Cortex of kidney (tissue), 1 donor: ENCODE measurements at places on chromosomes 1 and 21.

DNA sequence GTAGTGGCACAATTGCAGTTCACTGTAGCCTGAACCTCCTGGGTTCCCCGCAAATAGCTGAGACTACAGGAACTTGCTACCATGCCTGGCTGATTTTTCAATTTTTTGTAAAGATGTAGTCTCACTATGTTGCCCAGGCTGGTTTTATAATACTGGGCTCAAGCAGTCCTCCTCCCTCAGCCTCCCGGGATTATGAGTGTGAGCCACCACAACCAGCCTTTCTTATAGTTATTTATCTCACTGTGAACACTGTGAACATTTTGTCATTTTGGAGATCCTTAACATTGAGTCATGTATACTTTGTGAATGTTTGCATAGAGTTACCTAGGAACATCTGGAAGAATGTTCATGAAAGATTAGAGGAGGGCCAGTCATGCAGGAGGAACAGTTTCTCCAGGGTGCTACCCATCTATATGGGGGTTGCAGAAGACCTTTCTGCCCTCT lies 127.1 kb upstream of the CACYBP start:
- DNase-seq: no peak

- DNase-seq: no peak
Measured at GRCh38 chr1:207962716-207963426, 51.9 kb upstream of the CD34 start.

DNA sequence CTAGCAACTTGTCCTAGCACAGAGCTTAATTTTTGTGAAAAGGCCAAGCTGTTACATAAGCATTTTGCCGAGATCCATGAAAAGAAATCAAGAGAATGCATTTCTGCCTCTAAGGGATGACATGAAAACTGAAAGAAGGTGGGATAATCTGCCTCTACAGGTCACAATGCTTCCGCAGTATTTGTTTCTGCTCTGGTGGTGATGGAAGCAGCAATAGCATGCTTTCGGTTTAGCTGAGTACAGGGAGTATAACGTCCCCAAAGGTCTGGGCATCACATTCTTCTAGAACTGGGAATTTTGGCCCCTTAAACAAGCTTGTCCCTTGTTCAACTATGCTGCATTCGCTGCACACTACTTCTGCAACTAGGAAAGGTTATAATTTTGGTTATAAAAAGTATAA lies 14.4 kb upstream of the MAGI3 start:
- DNase-seq: no peak

- no peak for DNase-seq
Measured at GRCh38 chr1:110962892-110963690, 631 bp downstream of the LRIF1 start.

DNA sequence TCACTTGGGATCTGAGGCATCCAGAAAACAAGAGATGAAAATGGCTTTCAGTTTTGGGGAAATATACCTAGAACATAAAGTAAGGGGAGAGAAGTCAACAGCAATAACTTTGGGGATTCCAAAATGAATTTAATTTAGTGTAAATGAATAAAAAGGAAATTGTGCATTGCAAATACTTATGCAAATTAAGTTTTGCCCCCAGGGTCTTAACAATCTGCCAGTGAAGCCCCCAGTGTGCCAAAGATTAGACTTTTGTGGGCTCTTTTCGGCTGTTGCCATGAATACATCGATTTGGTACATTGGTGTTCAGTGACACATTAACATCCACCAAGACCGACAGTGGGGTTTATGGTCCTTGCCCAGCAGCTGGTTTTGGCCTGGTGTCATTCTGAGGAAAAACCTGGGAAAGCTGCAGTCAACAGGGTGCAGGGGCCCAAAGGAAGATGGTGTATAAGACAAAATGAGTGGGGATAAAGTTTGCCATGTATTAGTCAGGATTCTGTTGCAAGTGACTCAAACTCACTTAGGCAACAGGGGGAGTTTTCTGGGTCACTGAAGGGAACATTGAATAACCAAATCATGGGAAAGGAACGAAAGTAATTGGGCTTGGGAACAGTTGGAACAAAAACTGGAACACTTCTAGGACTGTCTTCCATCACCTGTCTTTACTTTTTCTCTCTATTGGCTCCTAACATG lies 30.2 kb upstream of the IGSF3 start:
- DNase-seq: no peak

GRCh38 chr21:29843804-29844203 lies 96.0 kb downstream of the GRIK1 start:
- DNase-seq: no peak
